ENCODE measurements at places on chromosomes 2 and 18. TPM values are rescaled to one million over a fixed set of nuclear protein-coding genes. Genes with fewer than 3 reads are reported as not detected.

Gene PPP3R1
- total RNA-seq = 37.0 TPM

Gene IMPACT
- total RNA-seq = 22.7 TPM

Gene BMP10
- not detected for total RNA-seq

Gene CDH7
- 0.47 TPM for total RNA-seq

Gene CAD
- total RNA-seq = 29.3 TPM

Gene ERBB4
- 0.88 TPM for total RNA-seq

Gene CXCR4
- 61.1 TPM for total RNA-seq

Gene SLC20A1
- total RNA-seq = 299 TPM

Gene MYO5B
- 6.2 TPM for total RNA-seq

All from omental fat pad (tissue), 4 donors.